Hepatocyte (in vitro differentiated cells): ENCODE measurements at places on chromosomes 3 and 15. TPM values are rescaled to one million over a fixed set of nuclear protein-coding genes. Genes with fewer than 3 reads are reported as not detected.

GRIP2 gene
- total RNA-seq, result 0.73 and 1.0 TPM in 2 replicates

DNA sequence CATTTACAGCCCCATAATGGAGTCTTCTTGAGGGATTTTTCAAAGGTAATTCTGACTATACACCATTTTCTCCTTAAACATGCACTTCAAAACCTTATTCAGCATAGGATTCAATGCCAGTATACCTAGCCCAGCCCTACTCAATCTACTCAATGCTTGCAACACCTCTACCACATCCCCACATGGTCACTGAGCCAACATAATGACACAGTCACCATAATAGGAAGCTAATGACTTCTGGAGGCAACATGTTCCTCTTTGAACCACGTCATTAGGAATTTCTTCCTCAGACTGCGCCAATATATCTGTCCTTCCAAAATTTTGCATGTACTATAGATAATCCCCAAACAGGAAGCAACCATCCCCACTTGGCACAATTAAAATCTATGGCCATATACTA, 153.9 kb upstream of the SETMAR start:
- DNase-seq, result no peak

CPN2 gene
- 3.3 and 3.5 TPM in 2 replicates for total RNA-seq

UROC1 gene
- 2.2 and 4.2 TPM in 2 replicates for total RNA-seq

DNA sequence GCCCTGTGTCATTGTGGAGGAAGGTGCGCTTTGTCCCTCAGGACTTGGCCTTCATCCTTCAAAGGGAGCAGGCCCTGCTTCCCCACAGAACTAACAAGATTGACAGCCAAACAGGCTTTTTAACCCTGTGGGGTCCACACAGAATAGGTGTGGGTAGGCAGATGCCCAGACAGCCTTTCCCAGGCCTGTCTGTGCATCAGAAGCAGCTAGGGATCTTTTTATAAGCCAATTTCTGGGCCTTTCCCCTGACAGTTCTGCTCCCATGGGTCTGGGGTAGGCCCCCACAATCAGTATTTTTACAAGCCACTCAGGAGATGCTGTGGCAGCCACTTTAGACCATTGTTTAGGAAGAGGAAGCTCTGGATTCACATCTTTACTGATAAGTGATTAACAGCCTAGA, 69.2 kb downstream of the MRPL46 start:
- no peak for DNase-seq

DNA sequence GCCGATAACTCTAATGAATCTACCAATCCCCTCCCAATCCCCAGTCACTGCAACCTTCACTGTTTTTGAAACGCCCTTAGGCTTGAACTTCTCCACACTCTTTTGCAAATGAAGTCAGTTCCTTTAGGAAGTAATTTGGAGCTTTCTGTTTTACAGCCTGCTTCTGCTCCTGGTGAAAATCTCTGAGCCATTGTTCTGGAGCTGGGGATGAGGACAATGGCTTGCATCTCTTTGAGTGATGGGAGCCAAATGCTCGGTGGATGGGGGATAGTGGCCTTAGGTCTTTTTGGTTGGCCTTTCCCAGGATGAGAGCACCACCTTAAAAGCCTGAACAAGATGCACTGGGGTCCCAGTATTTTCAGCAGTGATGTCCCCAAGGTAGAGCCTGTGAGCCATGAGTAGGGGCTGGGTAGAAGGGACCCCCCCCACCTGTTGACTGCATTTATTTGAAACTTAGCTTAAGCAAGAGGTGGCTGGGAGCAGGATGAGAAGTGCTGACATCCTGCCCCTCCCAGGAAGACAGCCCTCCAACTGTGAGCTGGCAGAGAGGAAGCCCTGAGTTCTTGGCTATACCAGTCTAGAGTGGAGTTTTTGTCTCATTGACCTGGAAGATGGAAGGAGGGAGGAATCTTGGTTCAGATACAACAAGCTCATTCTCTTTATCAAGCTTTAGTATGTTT, 7.6 kb upstream of the MYO5C start:
- DNase-seq, result no peak

DNA sequence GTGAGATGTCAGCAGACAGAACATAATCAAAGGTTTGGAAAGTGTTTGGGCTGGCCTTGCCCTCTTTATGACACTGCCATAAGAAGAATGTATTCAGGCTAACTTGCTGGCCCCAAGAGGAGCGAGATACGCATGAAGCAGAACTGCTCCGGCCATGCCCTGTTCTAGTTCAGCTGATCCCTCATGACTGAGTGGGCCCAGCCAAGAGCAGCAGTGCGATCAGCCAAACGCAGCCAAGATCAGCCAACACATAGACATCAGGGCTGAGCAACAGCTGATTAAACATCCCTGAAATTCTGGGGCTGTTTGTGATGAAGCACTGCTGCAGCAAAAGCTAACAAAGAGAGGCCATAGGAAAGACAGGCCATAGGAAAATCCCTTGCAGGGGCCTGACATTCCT, 24.1 kb downstream of the POMGNT2 start:
- no peak for DNase-seq

DNA sequence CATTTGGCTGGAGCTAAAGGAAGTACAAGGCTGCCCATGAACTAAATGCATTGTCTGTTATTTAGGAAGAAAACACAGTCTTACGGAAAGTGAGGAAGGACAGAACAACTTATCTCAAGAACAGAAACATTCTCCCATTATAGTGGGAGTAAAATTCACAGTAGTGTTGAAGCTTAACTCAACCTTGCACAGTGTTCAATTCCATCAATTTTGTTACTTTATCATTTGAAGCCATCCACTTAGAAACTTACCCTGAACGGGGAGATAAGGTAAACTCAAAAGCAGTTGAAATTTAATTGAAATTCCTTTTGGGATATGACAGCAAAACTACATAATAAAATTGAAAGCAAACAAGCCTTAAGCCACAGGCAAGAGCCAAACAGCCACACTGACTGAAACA, 186.9 kb downstream of the PCCB start:
- no peak for DNase-seq

GRCh38 chr3:8875836-8876235, 87.4 kb downstream of the RAD18 start:
- no peak for DNase-seq

- DNase-seq, result no peak
Measured at GRCh38 chr3:177930771-177931170, 605.5 kb upstream of the KCNMB2 start.

DNA sequence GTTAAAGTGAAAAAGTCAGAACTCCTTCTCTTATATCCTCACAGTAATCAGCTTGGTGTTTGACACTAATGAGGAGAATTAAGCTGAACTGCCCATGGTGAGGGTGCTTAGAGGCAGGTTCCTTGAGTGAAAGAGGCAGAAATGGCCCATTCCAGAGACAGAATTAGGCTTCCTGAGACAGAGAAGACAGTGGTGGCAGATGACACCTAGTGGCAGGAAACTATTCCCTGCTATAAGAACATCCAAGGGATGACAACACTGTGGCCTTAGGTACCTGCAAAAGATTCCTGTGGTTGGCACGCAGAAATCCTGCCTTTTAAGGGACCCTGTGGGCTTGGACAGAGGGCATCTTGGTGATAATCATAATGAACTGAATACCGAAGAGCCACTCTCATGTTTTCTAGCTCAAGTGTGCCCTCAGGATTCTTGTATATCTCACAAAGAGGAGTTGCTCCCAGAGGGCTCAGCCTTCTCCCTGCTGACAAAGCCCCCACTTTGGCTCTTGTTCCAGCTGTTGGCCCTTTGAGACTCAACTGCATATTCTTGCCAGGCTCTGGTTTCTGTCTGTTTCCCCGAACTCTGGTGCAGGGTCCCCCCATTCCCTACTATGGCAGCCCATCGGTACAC, 56.0 kb downstream of the KBTBD12 start:
- peak; percentile 68 for DNase-seq

DNA sequence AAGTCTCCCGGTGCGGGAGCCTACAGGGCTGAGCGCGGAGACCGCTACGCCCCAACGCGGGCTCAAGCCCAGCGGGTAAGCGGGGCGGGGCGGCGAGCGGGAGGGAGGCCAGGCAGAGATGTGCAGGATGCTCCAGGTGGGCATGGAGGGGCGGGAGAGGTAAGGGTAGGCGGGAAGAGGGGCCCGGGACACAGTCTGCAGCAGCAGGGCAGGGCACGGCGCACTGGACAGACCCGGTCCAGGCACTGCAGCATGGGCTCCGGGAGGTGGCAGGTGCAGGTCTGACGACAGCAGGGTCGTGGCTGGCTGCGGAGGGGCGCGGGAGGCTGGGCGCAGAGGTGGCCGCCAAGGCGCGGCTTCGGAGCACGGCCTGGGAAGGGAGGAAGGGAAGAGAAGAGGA, 102.8 kb downstream of the GABRB3 start:
- DNase-seq, result no peak

DNA sequence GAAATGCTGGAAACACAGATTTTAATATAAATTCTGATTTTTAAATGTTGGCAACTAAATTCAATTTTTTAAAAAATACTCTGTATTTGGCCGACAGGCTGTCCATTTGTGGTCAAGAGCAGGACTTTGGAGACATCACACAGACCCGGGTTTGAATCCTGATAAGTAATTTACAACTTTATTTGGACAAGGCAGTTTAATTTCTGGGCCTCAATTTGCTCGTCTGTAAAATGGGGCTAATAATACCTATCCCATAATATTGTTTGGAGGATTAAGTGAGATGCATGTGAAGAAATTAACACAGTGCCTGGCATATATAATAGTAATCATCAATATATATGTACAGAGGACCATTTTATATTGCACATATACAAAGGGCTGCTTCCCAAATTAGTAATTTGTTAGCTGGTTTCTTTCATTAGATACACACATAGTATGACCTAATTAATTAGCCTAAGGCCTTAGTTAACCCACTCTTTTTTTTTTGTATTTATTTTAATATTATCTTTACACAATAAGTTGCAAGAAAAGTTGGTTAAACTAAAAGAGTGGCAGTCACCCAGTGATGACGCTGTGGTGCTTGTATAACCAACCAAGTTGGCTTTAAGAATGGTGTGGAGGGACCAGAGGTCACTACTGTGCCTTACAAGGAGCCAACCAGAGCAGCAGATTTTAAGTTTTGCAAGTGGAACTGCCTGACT, 665 bp downstream of the PIGB start:
- no peak for DNase-seq

DNA sequence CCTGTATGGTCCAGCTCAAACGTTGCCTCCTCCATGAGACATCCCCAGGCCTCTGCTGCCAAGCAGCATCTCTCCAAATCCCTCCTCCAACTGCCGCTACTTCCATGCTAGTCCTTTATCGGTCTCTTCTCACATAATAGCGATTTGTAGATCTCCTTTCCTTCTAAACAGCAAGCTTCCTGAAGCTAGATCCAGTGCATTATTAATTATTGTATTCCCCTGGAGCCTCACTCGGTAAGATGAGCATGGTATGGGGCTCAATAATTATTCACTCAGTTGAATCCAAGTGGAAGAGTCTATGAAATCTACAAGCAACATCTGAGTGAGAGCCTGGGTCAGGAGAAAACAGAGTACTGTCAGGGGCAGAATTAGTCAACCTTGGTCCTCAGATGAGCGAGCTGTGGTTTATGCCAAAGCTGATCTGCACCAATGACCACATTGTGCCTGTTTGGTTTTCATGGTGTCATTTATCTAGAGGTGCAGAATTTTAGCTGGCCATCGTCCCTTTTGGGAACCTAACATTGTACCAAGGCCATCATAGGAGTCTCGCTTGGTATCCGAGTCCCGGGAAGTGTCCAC, 93.8 kb upstream of the UBE2E1 start:
- no peak for DNase-seq

DNA sequence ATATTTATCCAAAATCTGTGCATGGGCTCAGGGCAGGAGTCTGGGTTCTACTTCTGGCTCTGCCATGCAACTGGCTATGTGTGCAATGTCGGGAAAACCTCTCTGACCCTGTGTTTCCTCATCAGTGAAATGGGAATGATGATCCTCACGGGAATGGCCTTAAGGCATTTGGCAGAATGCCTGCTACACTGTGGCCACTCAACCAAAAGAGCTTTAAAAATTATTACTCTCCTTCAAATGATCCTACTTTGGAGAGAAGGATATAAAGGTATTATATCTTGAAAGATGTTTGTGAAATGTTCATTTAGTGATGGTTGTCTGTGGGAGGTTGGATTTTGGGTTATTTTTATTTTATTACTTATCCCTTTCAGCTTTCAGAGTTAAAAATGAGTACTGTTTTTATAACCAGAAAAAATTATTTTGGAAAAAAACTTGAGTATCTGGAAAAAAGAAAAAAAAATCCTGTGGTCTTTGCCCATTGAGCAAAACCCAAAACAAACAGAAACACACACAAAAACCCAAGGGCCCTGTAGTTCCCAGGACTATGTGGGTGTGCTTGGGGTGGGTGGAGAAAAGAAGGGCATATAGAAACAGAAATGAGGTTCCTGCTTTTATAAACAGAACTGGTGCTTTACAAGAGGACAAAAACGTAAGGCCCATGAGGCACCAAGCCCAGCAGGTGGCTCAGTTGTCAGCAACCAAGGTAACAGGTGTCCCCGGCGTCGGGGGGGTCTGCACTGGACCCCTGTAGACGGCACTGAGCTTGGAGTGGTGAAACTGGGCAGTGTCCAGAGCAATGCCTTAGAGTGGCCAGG, 22.0 kb downstream of the RGMA start:
- no peak for DNase-seq

ZNF662 gene
- total RNA-seq, result 0.07 TPM in 1 of 2 replicates, not detected in the other

GRCh38 chr15:29997499-29997898, 85.3 kb upstream of the GOLGA8J start:
- DNase-seq, result no peak

DNA sequence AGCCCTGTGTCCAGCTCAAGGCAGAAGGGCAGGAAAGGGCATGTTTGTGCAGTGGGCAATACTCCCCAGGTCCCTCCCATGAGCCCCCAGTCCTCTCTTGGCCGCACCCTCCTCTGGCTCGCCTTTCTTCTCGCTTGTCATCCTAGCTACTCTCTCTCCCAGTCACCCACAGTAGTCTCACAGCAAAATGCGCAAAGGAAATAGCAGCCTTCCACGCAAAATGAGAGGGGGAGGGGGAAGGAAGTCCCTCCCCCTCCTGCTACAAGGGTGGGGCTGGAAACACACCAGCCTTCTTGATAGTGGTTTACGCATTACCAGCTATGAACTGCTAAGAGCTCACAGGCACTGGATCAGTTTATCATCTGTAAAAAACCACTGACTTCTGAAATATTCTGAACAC, 83.8 kb downstream of the GADL1 start:
- no peak for DNase-seq

GATM gene
- 231 and 268 TPM in 2 replicates for total RNA-seq

DNA sequence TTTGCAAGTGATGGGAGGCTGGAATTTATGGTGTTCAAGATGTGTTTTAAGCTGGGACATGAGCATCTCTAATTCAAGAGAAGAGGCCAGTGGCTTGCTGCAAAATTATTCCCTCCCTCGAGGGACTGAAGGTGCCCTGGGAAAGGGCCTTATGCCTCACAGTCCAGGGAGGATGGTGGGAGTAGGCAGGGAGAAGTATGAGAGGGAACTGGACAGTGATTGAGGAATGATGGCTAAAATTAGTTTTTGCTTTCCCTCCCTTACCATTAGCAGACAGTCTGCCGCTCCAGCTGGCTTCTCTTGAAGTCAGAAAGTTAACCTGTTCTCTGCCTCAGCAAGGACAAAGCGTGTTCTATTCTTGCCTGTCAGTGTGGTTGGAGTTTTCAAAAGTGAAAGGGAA, 139.8 kb upstream of the SEMA6D start:
- DNase-seq, result no peak

CPNE4 gene
- 0.37 and 1.8 TPM in 2 replicates for total RNA-seq

CCDC39 gene
- not detected in 2 replicates for total RNA-seq
